Mesothelial cell of epicardium (in vitro differentiated cells): ENCODE measurements at places on chromosomes 12 and 14. TPM values are rescaled to one million over a fixed set of nuclear protein-coding genes. Genes with fewer than 3 reads are reported as not detected.

Gene KCNA1
- total RNA-seq, result not detected in 3 replicates

Gene COL2A1
- 70.9 to 86.4 TPM (median 80.6 TPM) in 3 replicates for total RNA-seq

Gene ANO4
- total RNA-seq, result 4.5 to 5.7 TPM (median 4.5 TPM) in 3 replicates

Gene NOPCHAP1
- 17.1 to 22.8 TPM (median 18.6 TPM) in 3 replicates for total RNA-seq

Gene AKAP3
- total RNA-seq, result 1.0 to 1.6 TPM (median 1.5 TPM) in 3 replicates

Gene CFAP54
- 0.54 to 0.84 TPM (median 0.80 TPM) in 3 replicates for total RNA-seq

Gene TMPRSS12
- total RNA-seq, result 0.24 to 0.27 TPM in 2 of 3 replicates, not detected in the other

Gene ZFYVE26
- 31.3 to 36.1 TPM (median 32.9 TPM) in 3 replicates for total RNA-seq

Gene POLE2
- 8.3 to 9.3 TPM (median 8.5 TPM) in 3 replicates for total RNA-seq

Gene PLA2G1B
- not detected in 3 replicates for total RNA-seq

Gene PPHLN1
- total RNA-seq, result 74.9 to 88.3 TPM (median 79.9 TPM) in 3 replicates

Gene PSMA3
- total RNA-seq, result 133 to 142 TPM (median 133 TPM) in 3 replicates

Gene B4GALNT3
- 6.9 to 7.3 TPM (median 7.0 TPM) in 3 replicates for total RNA-seq

Gene FOXN4
- total RNA-seq, result 0.11 TPM in 1 of 3 replicates, not detected in the others

Gene LRRK2
- total RNA-seq, result 1.4 to 1.7 TPM (median 1.6 TPM) in 3 replicates

Gene HCAR1
- total RNA-seq, result 1.2 to 1.3 TPM (median 1.2 TPM) in 3 replicates

Gene PPP1CC
- total RNA-seq, result 147 to 156 TPM (median 150 TPM) in 3 replicates

Gene SLC5A8
- not detected in 3 replicates for total RNA-seq

Gene GLT8D2
- total RNA-seq, result 10.1 to 13.1 TPM (median 11.1 TPM) in 3 replicates

Gene GPD1
- total RNA-seq, result 0.72 to 1.2 TPM (median 1.1 TPM) in 3 replicates

Gene LIN7A
- total RNA-seq, result 9.0 to 10.0 TPM (median 9.9 TPM) in 3 replicates

Gene KRT79
- not detected in 3 replicates for total RNA-seq

Gene GALNT16
- 6.4 to 9.9 TPM (median 8.2 TPM) in 3 replicates for total RNA-seq

Gene PTCSC3
- total RNA-seq, result not detected in 3 replicates
